Kidney (tissue), 22 donors: ENCODE measurements at places on chromosomes 7 and 10. TPM values are rescaled to one million over a fixed set of nuclear protein-coding genes. Genes with fewer than 3 reads are reported as not detected.

The SFXN2 gene
- 72.1 TPM for polyA plus RNA-seq

- DNase-seq: no peak
These were observed 152.8 kb downstream of the FOXP2 start for GRCh38 chr7:114567416-114567815.

The LIPJ gene
- not detected for polyA plus RNA-seq

DNA sequence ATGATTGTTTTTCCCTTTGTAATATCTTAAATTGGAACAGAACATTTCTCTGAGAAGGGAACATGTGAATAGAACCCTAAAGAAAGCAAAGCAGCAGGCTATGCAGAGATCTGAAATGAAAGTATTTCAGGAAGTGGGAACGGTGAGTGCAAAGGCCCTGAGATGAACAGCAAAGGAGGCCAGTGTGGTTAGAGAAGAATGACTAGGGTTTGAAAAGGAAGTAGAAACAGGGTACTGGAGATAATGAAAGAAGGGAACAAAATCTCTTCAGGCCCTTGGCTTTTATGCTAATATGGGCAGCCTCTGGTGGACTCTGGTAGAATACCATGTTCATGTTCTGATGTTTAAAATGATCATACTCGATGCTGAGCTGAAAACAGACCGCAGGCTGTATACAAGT lies 22.2 kb downstream of the ARHGAP21 start:
- no peak for DNase-seq

The BCL7B gene
- 67.3 TPM for polyA plus RNA-seq

The TFR2 gene
- 0.22 TPM for polyA plus RNA-seq

GRCh38 chr7:106872763-106873162 lies 7.7 kb downstream of the PIK3CG start:
- no peak for DNase-seq

DNA sequence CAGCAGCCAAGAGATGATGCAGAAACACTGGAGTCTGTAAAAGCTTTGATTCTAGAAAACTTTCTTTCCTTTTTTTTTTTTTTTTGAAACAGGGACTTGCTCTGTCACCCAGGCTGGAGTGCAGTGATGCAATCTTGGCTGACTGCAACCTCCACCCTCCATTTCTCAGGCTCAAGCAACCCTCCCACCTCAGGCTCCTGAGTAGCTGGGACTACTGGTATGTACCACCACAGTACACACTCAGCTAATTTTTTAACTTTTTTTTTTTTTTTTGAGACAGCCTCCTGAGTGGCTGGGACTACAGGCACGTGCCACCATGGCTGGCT lies 17.0 kb upstream of the BAG3 start:
- DNase-seq: peak; percentile 22

GRCh38 chr10:397321-398068 lies 262.2 kb downstream of the ZMYND11 start:
- DNase-seq: peak; percentile 73

- no peak for DNase-seq
These were observed 520.6 kb downstream of the GALNT17 start for GRCh38 chr7:71652510-71652909.

- DNase-seq: no peak
These were observed 2.7 kb upstream of the PDCD4 start for GRCh38 chr10:110868981-110869380.

DNA sequence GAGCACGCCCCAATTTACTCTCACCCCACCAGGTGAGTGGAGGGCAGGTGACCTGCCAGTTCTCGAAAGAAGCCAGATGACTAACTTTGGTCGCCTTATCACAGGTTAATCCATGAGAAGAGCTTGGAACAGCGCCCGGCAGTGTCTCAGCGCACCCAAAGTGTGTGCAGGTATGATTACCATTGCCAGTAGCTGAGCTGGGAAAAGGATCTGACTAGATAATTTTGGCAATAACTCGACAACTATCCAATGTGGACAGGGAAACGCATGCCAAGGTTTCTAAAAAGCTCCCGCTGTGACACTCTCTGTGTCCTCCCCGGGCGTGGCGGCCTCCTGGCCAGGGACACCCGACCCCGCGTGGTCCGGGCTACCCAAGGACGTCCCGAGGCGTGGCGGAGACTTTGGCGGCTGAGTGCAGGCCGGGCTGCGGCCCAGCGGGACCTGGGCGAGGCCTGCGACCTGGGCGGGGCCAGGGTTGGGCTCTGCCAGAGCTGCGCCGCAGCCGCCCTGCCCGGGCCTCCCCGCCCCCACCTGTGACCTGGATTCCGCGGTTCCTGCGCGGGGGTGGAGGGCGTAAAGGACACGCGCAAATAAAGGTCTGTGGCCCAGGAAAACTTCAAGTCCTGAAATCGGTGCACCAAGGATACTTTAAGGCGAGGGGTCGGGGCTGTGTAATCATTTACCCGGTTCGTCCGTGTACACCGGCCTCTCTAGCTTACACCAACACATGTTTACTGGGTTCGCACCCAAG lies 13.7 kb upstream of the WAPL start:
- peak; percentile 49 for DNase-seq

- DNase-seq: no peak
These were observed 278.8 kb downstream of the TNS3 start for GRCh38 chr7:47303014-47303694.

GRCh38 chr7:158824028-158824427 lies 5.3 kb downstream of the ESYT2 start:
- no peak for DNase-seq

GRCh38 chr10:48749254-48749787 lies 64.6 kb downstream of the WDFY4 start:
- DNase-seq: no peak

The CFAP58 gene
- polyA plus RNA-seq: 0.19 TPM

DNA sequence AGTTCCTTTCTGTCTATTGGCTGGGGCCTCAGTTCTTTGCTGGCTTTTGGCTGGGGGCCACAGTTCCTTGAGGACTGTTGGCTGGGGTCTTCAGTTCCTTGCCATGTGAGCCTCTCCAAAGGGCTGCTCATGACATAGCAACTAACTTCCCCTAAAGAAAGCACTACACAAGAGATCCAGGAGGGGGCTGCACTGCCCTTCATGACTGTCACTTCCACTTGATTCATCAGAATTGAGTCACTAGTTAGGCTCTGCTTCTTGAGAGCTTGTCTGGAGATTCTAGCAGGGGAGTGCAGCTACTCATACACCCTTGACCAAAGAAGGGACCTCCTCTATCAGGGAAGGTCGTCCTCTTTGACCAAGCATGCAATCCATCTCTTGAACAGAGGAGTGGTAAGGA lies 38.0 kb upstream of the MKX start:
- DNase-seq: peak; percentile 13

DNA sequence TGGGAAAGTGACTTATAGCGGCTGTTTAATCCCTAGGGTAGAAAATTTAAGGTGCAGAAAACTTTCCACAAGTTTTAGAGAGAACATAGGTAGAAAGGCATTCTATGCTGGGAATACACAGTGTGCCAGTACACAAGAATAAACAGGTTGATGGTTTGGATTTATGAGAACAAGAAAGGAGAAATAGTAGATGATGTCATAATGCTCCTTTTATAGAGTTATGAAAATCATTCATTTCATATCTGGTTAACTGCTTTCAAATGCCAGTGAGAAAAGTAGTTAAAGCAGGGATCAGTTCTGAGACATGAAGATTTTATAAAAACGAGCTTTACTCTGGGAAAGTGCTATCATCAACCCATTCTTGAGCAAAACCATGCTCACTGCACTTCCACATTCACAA lies 311.4 kb downstream of the PARD3 start:
- no peak for DNase-seq

DNA sequence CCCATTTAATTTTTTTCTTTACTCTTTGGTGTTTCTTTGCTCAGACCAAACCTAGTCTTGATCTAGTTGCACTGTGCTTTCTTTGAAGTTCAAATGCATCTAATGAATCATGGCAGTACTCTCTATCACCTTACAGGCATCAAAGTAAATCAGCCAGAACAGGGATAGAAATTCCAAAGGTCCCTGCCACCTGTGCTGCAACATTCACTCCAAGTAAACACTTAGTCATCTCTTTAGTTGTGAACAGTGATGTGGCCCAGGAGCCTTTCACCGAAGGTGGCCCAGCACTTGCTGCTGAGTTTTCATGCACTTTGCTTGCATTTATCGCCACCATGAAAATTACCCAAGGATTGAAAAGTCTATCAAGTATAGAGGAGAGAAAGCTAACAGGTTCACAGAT lies 314.1 kb upstream of the ETV1 start:
- DNase-seq: no peak

The GPR146 gene
- polyA plus RNA-seq: 7.6 TPM

- no peak for DNase-seq
These were observed 18.2 kb downstream of the NT5C3A start for GRCh38 chr7:33044401-33044718.

The MASTL gene
- polyA plus RNA-seq: 2.6 TPM

GRCh38 chr10:3213208-3213607 lies 40.6 kb upstream of the PITRM1 start:
- DNase-seq: no peak

DNA sequence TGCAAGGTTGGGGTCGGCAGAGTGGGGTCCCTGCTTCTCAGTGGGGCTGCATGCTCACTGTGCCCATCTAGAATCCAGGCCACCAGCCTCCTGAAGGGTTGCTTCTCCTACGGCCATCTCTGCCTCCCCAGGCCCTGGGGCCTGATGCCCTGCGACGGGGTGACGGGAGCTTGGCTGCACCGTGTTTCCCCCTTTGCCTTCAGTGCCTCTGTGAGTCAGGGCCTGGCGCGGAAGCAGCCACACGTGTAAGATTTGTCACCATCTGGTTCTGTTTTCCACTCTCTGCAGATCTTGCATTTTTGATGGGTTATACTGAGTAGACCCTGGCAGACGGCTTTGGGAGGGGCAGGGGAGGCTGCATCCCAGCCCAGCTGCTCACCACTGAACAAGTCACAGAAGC lies 7.2 kb downstream of the ADAMTS14 start:
- no peak for DNase-seq

- no peak for DNase-seq
These were observed 30.3 kb downstream of the TRRAP start for GRCh38 chr7:98908585-98908984.

DNA sequence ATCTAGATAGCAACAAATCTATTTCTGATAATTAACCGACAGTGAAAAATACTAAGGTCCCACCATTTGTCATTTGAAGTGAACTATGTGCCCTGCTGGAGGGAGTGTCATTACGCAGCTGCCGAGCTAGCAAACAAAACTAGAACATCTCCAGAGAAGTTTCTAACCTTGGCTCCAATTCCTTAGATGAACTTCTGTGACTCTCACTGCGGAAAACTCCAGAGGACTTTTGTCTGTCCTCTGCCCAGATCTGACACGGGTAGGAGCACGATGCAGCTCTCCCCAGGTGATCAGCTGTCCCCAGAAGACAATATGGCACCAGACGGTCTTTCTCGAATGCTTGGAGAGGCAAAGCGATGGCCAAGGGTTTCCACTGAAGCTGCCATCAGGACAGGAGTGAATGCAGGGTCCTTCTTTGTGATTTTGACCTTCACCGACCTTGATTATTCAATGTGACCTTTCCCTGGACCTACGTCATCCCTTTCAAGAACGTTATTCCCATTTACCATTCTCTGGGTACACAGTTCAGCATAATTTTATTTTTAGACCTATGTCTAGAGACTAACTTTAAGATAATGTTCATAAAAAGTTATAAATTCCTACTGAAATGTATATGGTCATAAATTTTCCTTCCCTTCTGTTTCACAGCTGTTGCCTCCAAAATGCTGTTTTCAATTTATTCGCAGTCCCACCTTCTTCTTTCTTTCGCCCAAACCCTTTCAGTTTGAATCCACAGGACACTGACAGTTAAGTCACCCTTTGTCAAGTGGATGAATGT lies 116.7 kb upstream of the C7orf33 start:
- DNase-seq: no peak

The TMEM120A gene
- 141 TPM for polyA plus RNA-seq

- no peak for DNase-seq
These were observed 203.4 kb downstream of the RAPGEF5 start for GRCh38 chr7:22153432-22154142.

GRCh38 chr7:158362001-158362400 lies 225.6 kb downstream of the PTPRN2 start:
- DNase-seq: no peak

The ODAD2 gene
- polyA plus RNA-seq: 0.28 TPM

DNA sequence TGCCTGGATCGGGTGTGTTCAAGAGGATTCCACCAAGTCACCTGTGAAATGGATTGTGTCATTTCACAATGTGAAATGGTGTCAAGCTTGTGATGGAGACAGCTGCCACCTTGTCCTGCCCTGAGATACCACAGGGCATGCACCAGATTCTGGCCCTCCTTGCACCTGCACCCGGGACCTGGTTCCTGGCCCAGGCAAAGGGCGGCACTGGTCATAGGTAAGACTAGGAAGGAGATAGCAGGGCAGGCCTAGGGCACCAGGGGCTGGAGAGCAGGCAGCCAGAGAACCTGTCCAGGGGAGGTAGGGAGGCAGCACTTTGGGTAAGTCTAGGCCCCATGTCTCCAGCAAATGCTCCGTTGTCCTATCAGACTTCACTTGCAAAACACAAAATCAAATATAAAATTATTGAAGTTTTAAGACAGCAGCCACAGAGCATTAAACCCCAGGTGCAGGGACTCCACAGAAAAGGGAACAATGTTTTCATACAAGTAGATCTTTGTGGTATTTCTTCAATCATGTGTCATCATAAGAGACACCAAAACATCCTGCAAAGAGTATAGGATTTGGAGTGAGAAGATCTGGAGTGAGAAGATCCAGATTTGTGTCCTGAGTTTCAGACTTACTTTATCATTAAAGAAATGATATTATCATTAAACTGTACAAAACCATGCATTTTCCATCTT lies 22.7 kb upstream of the ZNF800 start:
- no peak for DNase-seq

The ENTPD1 gene
- polyA plus RNA-seq: 5.2 TPM

- peak; percentile 29 for DNase-seq
These were observed 60.6 kb upstream of the UBE3C start for GRCh38 chr7:157077986-157078644.

- peak; percentile 76 for DNase-seq
These were observed at the start of gene SUN1 for GRCh38 chr7:832167-832967. Gene SUN1, plus strand, starts transcription at chr7:832476. Its CDS starts 49 bp downstream, at chr7:832525.

The DEPP1 gene
- 44.4 TPM for polyA plus RNA-seq

DNA sequence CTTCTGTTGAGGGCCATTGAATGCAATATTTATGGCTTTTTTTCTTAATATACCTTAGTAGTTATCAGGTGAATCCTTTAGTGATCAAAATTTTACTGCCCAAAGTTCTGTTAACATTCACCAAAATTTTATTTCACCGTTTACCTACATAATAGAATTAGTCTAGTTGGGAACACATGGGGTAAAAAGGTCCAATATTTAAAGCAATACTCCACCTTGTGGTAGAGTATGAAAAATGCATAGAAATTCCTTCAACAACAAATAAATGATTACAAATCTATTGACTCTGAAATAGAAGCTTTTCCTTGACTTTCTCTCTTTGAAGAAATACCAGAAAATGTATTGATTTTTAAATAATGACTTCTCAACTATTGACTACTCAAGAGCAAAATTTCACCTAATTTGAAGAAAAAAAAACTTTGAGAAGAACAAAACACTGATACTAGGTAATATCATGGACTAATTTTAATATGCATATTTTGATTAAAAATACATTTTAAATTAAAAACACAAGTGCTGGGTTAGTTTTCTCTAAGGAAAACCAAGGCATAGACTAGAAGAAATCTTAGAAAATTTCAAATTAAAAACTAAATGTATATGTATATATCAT lies 43.3 kb downstream of the POLR1F start:
- no peak for DNase-seq
